Panc1 (cell line): ENCODE measurements at places on chromosomes 3 and 15.

GRCh38 chr3:171640520-171641412 is 169.5 kb downstream of the PLD1 start:
- no peak for DNase-seq

DNA sequence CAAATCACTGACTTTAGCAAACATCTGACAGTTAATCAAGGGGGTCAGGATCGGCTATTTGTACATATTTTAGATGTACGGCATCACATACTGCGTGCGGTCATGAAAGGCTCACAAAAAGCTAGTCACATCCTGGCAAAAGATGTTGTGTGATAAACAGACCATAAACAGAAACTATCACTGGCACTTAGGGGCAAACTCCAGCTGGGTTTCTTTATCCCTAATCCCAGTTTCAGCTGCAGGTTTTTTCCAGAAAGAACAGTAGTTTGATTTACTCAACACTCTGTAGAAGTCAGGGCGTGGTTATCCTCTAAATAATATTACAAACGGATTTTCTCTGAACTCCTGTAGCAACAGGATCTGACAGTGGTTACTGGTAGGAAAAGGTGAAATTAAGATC is 112.4 kb upstream of the BHLHE40 start:
- DNase-seq = no peak

DNA sequence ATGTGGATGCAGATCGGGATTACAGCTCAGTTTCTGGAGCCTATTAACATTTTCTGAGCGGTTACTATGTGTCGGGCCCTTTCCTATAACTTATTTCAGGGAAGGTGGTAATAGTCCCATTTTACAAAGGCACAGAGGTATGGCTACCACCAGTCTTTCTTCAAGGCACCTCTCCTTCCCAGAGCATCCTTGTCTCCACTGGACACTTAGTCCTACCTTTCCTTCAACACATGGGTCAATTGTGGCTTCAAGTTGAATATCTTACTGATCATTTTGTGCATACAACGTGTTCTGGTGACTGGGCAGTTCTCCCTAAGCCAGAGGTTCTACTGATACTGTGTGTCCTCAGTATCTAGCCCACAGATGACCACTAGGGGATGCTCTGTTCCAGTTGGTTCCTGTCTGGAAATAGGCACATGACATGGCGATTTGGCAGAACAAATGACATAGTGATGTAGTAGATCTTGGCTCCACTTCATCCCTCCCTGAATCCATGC is 60.7 kb upstream of the CMTM8 start:
- DNase-seq = peak; percentile 80

GRCh38 chr3:143901105-143901504 is 52.8 kb upstream of the SLC9A9 start:
- DNase-seq = no peak

- no peak for DNase-seq
Observed at GRCh38 chr3:184441202-184441900, 61.5 kb downstream of the CHRD start.

DNA sequence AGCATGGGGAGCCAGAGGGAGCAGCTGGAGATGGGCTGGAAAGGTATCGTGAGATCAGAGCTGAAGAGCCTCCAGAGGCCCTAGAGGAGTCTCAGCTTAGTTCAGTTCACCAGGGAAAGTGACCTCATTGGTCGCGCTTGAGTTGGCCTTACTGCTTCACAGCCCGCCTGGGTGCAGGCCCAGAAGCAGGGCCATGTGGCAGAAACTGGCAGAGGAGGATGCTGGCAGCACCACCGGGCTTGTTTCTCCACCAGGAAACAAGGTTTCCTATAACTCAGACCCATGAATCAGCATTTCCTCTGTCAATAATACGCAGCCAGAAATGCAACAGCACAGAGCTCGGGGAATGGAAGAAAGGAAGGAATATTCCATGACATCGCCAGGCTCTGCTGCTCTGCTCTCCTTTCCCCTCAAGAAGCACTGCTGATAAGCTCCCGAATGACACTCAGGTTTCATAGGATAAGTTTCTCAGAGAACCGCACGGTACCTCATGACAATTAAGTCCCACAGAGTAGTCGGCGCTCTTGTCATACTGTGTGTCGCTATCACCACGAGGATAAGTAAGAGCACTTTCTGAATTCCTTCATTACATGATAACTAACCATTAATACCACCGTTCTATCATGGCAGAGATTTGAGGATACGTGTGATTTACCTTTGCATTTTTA is 147.1 kb upstream of the LPP start:
- no peak for DNase-seq

- no peak for DNase-seq
Observed at GRCh38 chr3:128144512-128145187, 8.6 kb upstream of the EEFSEC start.

DNA sequence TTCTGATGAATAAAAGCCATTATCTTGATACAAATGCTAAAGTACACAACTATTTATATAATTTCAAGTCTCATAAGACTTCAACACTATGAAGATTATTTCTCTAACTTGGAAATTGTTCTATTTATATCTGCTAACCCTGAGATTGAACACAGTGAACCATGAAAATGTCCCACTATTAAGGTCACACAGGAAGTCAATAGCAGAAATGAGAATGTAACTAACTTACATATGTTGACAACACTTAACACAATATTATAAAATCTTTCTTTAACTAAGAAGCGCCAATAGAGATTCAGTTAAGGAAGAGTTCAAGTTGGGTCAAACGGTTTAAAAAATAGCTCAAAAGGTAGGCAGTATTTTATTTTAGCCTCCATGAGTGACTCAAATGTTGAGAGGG is 551.8 kb upstream of the CBLB start:
- DNase-seq = no peak

DNA sequence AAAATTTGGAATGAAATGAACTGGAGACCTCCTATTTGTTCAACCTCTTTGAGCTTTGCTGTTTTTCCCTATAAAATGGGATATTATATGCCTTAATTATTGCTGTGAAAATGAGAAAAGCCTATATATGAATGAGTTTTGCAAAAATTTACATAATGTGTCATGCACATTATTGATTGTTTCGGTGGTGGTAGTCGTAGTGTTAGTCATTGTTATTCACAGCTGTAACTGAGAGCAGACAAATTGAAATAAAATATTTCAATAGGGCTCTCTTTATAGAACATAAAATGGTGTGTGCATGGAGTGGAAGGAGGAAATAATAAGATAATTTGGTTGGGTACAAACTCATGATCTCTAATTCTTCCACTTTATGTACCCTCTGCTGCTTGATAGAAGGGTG is 153.7 kb upstream of the GADL1 start:
- no peak for DNase-seq

DNA sequence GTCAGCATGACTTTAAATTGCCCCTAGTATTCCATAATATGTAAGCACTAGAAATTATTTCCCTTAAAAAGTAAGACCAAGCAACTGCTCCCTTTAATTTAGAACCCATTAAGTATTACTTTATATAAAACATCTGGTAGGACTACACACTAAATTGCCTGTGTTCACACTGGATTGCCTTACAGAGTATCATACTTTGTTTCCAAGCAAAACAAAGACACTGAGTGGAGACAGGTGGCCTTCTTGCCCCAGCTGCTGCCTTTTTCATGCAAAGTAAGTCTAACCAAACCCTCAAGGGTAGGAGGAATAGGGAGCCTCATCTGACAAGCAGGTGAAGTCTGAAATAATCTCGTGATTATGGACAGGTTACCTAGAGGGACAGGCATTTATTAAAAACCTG is 87.3 kb downstream of the PEX5L start:
- DNase-seq = no peak

- DNase-seq = no peak
Observed at GRCh38 chr3:131699001-131699400, 196.2 kb upstream of the MRPL3 start.

GRCh38 chr3:39325236-39325635 is 4.3 kb upstream of the CCR8 start:
- DNase-seq = no peak
